ENCODE measurements at places on chromosomes 11 and 22. TPM values are rescaled to one million over a fixed set of nuclear protein-coding genes. Genes with fewer than 3 reads are reported as not detected.

- peaks cover 7% of the 10 kb centered on the region for H3K36me3 ChIP-seq
- no peak for DNase-seq
- H3K4me1 ChIP-seq = peaks cover 68% of the 10 kb centered on the region
- H3K27ac ChIP-seq = peak overlapping the region; percentile 87
Measured at GRCh38 chr11:60872961-60873524, 5.7 kb downstream of the ZP1 start.

DNA sequence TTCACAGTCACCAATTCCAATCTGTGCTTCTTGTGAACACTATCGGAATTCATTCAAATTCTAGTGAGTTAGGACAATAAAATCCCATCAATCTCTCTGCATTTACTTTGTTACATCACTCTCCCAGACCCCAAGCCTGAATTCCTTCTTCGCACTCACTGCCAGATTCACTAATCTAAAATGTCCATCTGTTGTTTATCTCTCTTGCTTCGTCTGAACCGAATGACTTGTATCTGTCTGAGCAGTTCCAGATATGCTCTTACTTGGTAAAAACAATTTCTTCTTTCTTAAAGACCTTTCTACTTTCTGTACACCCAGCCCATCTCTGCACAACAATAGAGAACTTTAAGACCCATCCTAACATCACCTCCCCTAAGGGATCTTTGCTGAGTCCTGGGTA is 7.0 kb downstream of the MMP10 start:
- no peaks in the 10 kb centered on the region for H3K36me3 ChIP-seq
- peaks cover 4% of the 10 kb centered on the region for H3K27me3 ChIP-seq
- H3K4me1 ChIP-seq = no peaks in the 10 kb centered on the region
- H3K27ac ChIP-seq = no peak overlapping the region

Gene PITPNM1
- 117 TPM for total RNA-seq

DNA sequence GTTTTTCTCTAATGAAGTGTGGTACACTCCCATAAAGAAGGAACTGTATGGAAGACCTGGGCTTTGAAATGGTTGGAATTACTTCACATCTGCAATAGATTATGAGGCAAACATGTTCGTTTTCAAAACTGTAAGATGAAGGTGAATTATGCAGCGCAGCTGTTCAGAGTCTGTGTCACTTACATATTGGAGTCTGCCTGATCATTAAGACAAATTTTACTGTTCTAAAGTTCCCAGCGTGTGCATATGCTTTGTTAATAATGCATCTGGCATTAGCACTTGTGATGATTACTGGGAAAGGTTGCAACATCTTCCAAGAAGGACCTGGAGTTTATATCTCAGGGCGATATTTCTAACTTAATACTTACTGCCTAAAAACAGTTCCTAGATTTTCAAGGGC is 255.2 kb upstream of the ZC3H12C start:
- no peaks in the 10 kb centered on the region for H3K4me1 ChIP-seq
- no peaks in the 10 kb centered on the region for H3K36me3 ChIP-seq
- no peaks in the 10 kb centered on the region for H3K27me3 ChIP-seq
- DNase-seq = no peak
- H3K4me3 ChIP-seq = no peak overlapping the region
- H3K27ac ChIP-seq = no peak overlapping the region

- peaks cover 4% of the 10 kb centered on the region for H3K36me3 ChIP-seq
- no peak for DNase-seq
- no peaks in the 10 kb centered on the region for H3K4me1 ChIP-seq
- H3K4me3 ChIP-seq = no peak overlapping the region
Measured at GRCh38 chr22:45823336-45823735, 151.7 kb downstream of the ATXN10 start.

- H3K27ac ChIP-seq = peak overlapping the region; percentile 92
- H3K4me1 ChIP-seq = peaks cover 64% of the 10 kb centered on the region
- no peak overlapping the region for H3K4me3 ChIP-seq
Measured at GRCh38 chr11:71450939-71451338, 2.1 kb upstream of the NADSYN1 start.

- DNase-seq = no peak
- H3K27me3 ChIP-seq = no peaks in the 10 kb centered on the region
- no peak overlapping the region for H3K4me3 ChIP-seq
Measured at GRCh38 chr22:32331236-32331917, 26.3 kb upstream of the RFPL3 start.

Gene C11orf87
- not detected for total RNA-seq

Gene SLN
- not detected for total RNA-seq

Gene DPP3
- 79.1 TPM for total RNA-seq

DNA sequence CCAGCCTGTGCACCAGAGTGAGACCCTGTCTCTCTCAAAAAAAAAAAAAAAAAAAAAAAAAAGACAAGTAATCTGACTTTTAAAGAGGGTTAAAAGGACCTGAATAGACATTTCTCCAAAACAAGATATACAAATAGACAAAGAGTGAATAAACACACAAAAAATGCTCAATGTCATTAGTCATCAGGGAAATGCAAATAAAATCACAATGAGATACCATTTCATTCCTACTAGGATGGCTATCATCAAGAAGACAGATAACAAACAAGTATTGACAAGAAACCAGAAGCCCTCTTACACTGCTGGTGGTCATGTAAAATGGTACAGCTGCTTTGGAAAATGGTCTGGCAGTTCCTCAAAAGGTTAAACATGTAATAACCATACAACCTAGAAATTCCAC is 4.1 kb downstream of the RIC3 start:
- H3K27me3 ChIP-seq = peaks cover 23% of the 10 kb centered on the region
- no peak overlapping the region for H3K4me3 ChIP-seq
- no peak for DNase-seq
- H3K36me3 ChIP-seq = peaks cover 3% of the 10 kb centered on the region
- peaks cover 19% of the 10 kb centered on the region for H3K4me1 ChIP-seq
- H3K27ac ChIP-seq = no peak overlapping the region

DNA sequence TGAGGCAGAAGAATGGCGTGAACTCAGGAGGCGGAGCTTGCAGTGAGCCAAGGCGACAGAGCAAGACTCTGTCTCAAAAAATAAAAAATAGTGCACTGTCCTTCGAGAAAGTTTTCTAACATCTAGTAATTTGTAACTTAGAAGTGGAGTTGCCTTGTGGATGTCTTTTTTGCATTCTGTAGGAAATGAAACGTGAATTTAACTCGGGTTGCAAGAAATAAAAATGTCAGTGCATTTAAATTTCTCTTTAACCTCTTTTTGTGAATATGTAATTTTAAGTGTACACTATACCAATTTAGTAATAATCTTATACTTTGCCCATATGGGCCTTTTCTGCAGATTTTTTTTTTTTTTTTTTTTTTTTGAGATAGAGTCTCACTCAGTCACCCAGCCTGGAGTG is 26.2 kb upstream of the CRKL start:
- no peaks in the 10 kb centered on the region for H3K4me1 ChIP-seq
- H3K27ac ChIP-seq = no peak overlapping the region
- peaks cover 5% of the 10 kb centered on the region for H3K27me3 ChIP-seq
- peaks cover 23% of the 10 kb centered on the region for H3K36me3 ChIP-seq
- DNase-seq = no peak
- H3K4me3 ChIP-seq = no peak overlapping the region

Gene MEI1
- 48.1 TPM for total RNA-seq

Gene MN1
- 0.13 TPM for total RNA-seq

Gene BRD1
- 43.0 TPM for total RNA-seq

- no peak overlapping the region for H3K27ac ChIP-seq
- H3K4me3 ChIP-seq = no peak overlapping the region
- no peak for DNase-seq
- no peaks in the 10 kb centered on the region for H3K27me3 ChIP-seq
- no peaks in the 10 kb centered on the region for H3K4me1 ChIP-seq
- H3K36me3 ChIP-seq = peaks cover 10% of the 10 kb centered on the region
Measured at GRCh38 chr11:82832983-82833382, 67.2 kb downstream of the PRCP start.

DNA sequence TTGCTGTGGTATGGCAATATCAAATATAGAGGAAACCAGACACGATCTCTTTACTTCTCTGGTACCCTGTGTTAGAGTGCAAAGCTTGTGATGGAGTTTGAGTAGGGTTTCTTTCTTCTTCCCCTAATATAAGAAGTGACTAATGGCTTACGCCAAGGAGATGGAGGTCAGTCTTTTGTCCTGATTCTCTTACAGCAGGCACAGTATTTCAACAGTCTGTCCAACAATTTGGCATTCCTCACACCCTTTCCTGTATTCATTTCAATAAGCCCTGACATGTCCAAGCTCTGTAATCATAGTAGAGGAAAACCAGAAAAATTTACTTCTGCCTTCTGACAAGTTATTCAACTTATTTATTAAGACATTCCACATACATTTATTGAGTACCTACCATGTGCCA is 546.2 kb downstream of the TMEM135 start:
- H3K36me3 ChIP-seq = no peaks in the 10 kb centered on the region
- no peaks in the 10 kb centered on the region for H3K4me1 ChIP-seq

- DNase-seq = no peak
- H3K27ac ChIP-seq = no peak overlapping the region
- H3K36me3 ChIP-seq = no peaks in the 10 kb centered on the region
- H3K27me3 ChIP-seq = no peaks in the 10 kb centered on the region
- no peak overlapping the region for H3K4me3 ChIP-seq
Measured at GRCh38 chr11:116302756-116303155, 470.0 kb downstream of the BUD13 start.

Gene OR10A5
- total RNA-seq = not detected

DNA sequence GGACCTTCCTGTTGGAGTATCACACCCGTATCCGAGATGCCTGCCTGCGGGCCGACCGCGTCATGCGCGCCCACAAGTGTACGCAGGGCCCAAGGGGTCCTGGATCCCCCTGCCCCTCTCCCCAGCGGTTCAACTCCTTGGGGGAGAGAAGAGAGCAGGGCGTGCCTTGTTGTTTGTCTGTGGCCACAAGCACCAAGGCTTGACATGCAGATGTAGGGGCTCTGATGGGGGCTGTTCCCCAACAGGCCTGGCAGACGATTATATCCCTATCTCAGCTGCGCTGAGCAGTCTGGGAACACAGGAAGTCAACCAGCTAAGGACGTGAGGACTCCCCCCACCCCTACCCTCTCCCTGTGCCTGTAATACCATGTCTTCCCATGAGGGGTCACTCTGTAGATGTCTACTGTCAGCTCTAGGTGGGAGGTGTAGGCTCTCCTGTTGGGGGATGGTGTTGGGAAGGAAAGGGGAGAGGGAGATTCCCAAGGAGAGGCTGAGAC is 6.8 kb downstream of the CFL1 start:
- peaks cover 29% of the 10 kb centered on the region for H3K4me1 ChIP-seq
- DNase-seq = peak; percentile 54
- no peak overlapping the region for H3K27ac ChIP-seq
- H3K4me3 ChIP-seq = no peak overlapping the region

Gene DERL3
- 8.1 TPM for total RNA-seq

Gene IL17REL
- not detected for total RNA-seq

DNA sequence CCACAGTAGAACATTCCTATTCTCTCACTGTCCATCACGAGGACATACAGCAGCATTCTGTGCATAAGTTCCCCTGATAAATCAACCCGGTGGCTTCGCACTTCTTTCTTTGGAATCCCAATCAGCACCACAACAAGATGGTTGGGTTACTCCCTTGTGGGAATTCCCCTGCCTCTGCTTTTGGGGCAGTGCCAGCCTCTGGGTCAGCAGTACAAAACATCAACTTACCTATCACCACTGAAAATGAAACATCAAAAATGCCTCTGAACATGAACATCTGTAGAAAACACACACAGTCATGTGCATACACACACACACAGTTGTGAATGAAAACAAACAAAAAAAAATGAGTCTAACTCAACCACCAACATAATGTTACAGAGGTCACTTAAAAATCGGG is 79.3 kb downstream of the KCNA4 start:
- no peak overlapping the region for H3K27ac ChIP-seq
- no peak for DNase-seq
- H3K36me3 ChIP-seq = no peaks in the 10 kb centered on the region
- H3K4me3 ChIP-seq = no peak overlapping the region
- H3K4me1 ChIP-seq = no peaks in the 10 kb centered on the region

Gene IGLL1
- not detected for total RNA-seq

- H3K4me3 ChIP-seq = no peak overlapping the region
- no peaks in the 10 kb centered on the region for H3K27me3 ChIP-seq
- peaks cover 4% of the 10 kb centered on the region for H3K36me3 ChIP-seq
Measured at GRCh38 chr22:44735518-44736428, 16.6 kb upstream of the ARHGAP8 start.

GRCh38 chr11:128190312-128190711 is 397.0 kb downstream of the ETS1 start:
- H3K27me3 ChIP-seq = no peaks in the 10 kb centered on the region
- peak overlapping the region; percentile 82 for H3K27ac ChIP-seq
- H3K36me3 ChIP-seq = no peaks in the 10 kb centered on the region
- H3K4me3 ChIP-seq = peak overlapping the region; percentile 31

- DNase-seq = no peak
- peaks cover 24% of the 10 kb centered on the region for H3K4me1 ChIP-seq
- no peaks in the 10 kb centered on the region for H3K36me3 ChIP-seq
- H3K27me3 ChIP-seq = peaks cover 16% of the 10 kb centered on the region
Measured at GRCh38 chr22:36850056-36850455, 10.8 kb upstream of the NCF4 start.

DNA sequence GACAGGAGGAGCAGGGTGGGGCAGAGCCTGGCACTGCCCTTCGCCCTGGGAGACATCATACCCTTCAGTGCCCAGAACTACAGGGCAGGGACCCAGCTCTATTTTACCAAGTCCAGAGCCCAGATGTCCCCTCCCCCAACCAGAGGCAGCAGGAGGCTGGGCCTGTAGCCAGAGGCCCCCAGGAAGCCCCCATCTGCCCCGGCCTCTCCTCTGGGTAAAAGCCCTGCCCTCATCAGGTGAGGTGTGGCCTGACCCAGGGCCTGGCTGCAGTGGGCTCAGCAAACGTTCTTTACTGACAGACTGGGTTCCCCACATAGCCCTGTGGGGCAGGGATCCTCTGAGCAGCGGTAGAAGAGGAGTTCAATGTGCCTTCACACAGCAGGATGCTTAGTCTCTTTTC is 51.8 kb upstream of the SLC22A12 start:
- no peaks in the 10 kb centered on the region for H3K36me3 ChIP-seq
- H3K27me3 ChIP-seq = peaks cover 8% of the 10 kb centered on the region
- H3K4me3 ChIP-seq = no peak overlapping the region
- no peak for DNase-seq

Gene MTMR3
- total RNA-seq = 21.1 TPM

DNA sequence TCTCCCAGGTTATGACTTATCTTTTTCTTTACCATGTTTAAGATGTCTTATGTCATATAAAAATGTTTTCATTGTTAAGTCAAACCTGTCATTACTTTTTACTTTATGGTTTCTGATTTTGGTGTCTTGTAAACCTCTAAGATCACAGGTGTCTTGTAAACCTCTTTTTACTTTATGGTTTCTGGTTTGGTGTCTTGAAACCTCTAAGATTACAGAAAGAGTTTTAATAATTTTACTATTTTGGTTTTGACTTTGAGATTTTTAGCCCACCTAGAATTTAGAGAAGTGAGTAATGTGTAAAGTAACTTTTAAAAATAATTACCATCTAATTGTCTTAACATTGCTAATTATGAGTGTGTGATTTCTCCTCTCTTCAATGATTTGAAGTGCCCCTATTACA is 2.6 kb downstream of the CSF2RB start:
- no peaks in the 10 kb centered on the region for H3K4me1 ChIP-seq
- no peak overlapping the region for H3K27ac ChIP-seq
- no peaks in the 10 kb centered on the region for H3K36me3 ChIP-seq

Gene MS4A14
- not detected for total RNA-seq

GRCh38 chr11:118606844-118607228 is 579 bp upstream of the PHLDB1 start:
- peaks cover 10% of the 10 kb centered on the region for H3K36me3 ChIP-seq
- no peak for DNase-seq
- H3K4me1 ChIP-seq = peaks cover 26% of the 10 kb centered on the region
- H3K4me3 ChIP-seq = peak overlapping the region; percentile 16

GRCh38 chr11:80255021-80255420 is 814.2 kb upstream of the TENM4 start:
- H3K36me3 ChIP-seq = no peaks in the 10 kb centered on the region
- H3K27me3 ChIP-seq = no peaks in the 10 kb centered on the region
- H3K4me1 ChIP-seq = no peaks in the 10 kb centered on the region
- H3K27ac ChIP-seq = no peak overlapping the region
- DNase-seq = no peak

Measured in activated CD8-positive, alpha-beta T cell treated with anti-CD3 and anti-CD28 coated beads, Interleukin-2, amount 10 ng/mL, durations not matched to agents 7 days and 5 days (primary cell).